ENCODE measurements at places on chromosomes 16 and 17.

- no peak for DNase-seq
Measured at GRCh38 chr16:4217204-4218131, 24.4 kb downstream of the SRL start.

GRCh38 chr16:31179219-31179746 is 656 bp upstream of the FUS start:
- DNase-seq: no peak

DNA sequence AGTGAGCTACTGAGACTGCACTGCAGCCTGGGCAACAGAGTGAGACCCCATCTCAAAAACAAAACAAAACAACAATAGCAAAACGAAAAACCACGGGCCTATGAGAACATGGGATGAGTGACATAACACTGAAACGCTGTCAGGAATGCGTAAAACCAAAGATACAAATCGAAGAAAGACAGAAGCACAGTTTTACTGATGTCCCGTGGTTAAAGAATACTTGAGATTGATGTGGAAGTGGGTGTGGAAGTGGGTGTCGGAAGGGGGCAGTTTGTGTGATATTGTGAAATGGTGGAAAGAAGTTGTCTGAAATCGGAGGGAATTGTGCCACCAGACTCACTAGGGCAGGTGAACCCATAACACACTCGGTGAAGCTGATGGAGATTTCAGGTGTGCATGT is 9.5 kb downstream of the ST6GALNAC2 start:
- no peak for DNase-seq

DNA sequence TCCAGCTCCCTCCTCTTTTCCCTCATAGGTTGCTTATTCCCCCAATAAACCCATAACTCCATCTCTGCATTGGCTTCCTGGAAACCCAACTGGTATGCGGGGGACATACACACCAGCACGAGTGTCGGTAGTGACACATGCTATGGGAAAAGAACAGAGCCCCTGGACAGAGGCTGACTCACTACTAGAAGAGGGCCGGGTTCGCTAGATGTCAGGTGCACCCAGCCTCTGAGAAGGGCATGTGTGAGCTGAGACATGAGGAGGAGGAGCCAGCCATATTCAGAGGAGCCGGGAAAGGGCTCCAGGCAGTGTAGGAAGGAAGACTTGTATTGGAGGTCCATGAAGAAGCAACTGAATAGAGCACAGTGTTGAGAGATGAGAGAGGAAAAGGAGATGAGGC is 241.1 kb downstream of the SOX9 start:
- no peak for DNase-seq

GRCh38 chr16:86580791-86581170 is 2.4 kb downstream of the FOXL1 start:
- no peak for DNase-seq

Data from stimulated activated CD8-positive, alpha-beta memory T cell treated with anti-CD3 and anti-CD28 coated beads, Interleukin-4, amount 100 ng/mL, for 1 hour (primary cell).